ENCODE measurements at places on chromosomes 13 and 19.

DNA sequence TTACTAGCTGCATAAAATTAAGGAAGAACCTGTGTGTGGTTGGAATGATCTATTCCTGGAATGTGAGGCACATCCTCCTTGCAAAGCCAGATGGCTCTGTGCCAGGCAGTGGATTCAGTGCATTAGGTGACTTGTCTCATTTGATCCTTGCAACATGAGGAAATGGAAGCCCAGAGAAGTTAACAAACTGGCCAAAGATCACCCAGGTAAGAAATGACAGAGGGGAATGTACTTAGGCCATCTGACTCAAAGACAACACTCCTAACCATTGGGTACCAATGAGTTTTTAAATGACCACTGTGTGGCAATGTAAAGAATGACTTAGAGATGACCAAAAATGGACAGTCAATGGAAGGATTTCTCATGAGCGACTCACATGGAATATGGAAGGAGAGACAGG is 114.2 kb upstream of the RXFP2 start:
- no peak for DNase-seq

DNA sequence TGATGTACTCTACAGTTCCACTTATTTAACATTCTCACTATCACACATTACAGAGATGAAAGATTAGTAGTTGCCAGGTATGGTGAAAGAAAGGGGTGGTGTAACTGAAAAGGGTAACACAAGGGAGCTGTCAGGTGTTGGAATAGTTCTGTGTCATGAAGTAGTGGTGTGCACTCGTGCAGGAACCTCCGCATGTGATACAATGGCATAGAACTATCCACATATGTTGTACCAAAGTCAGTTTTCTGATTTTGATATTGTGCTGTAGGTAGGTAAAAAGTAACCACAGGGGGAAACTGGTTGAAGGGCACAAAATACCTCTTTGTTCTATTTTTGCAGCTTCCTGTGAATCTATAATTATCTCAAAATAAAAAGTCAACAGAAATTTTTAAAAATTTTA is 24.4 kb upstream of the RPL21 start:
- DNase-seq, result no peak

- no peak for DNase-seq
These were observed 36.1 kb downstream of the HTR2A start for GRCh38 chr13:46860722-46861121.

- no peak for DNase-seq
These were observed 614.6 kb upstream of the SPRY2 start for GRCh38 chr13:80955501-80955900.

DNA sequence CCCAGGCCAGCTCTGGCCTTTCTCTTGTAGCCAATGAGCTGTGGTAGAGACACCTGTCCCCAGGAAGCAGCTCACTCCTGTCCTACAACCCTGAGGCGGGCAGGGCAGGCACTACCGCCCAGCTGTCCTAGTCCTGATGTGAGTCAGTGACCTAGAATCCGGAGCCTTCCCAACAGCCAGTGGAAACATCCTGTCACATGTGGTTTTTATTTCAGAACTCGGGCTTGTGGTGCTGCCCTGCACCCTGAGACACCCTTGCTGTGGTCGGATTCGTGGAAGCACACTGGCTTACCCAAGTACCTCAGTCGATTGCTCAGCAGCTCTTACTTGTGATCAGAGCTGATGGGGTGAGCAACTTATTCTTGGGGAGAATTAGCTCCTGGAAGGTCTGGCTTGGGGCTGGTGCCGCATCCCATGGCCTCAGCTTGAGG is 83.6 kb upstream of the ARHGEF7 start:
- DNase-seq, result no peak

DNA sequence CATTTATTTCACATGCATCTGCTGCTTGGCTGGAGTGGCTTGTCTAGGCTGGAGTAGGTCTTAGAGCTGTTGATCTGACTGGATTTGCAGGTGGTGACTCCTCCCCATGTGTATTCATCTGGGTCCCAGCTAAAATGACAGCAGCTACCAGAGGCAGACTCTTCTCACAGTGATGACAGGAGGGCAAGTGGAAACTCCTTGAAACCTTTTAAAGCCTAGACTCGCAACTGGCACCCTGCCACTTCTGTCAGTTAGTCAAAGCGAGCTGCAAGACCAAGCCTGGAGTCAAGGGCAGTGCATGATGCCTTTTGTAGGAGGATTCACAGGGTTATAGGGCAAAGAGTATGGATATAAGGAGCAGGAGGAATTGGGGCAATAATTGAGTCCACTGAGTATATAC is 65.2 kb downstream of the TEX26 start:
- DNase-seq, result no peak

- no peak for DNase-seq
These were observed 205.1 kb upstream of the SOX1 start for GRCh38 chr13:111861766-111862366.

Data from NCI-H1436 treated with DMSO at 0.1 percent for 48 hours (cell line).